ENCODE measurements at places on chromosomes 2 and 18.

DNA sequence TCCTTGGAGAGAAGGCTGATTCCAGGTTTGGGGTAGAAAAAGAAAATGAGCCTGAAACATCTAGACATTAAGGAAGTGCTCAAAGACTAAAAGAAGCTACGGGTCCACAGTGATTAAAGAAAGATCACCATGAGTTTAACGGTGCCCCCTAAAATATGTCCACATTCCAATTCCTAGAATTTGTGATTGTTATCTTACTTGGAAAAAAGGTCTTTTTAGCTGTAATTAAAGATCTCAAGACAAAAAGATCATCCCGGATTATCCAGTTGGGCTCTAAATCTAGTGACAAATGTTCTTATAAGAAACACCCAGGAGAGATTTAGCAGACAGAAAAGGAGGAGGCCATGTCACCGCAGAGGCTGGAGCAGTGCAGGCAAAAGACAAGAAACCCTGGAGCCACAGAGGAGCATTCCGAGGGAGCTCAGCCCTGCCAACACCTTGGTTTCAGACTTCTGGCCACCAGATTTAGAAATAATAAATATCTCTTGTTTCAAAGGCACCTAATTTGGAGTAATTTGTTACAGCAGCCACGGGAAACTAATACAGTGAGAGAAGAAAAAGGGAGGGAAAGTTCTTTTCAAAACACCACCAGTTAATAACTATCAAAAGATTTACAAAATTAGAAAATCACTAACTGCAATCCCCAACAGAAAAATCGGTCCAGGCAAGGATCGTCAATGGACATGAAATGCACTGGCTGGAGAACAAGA, 8.5 kb downstream of the UXS1 start:
- no peak for DNase-seq

DNA sequence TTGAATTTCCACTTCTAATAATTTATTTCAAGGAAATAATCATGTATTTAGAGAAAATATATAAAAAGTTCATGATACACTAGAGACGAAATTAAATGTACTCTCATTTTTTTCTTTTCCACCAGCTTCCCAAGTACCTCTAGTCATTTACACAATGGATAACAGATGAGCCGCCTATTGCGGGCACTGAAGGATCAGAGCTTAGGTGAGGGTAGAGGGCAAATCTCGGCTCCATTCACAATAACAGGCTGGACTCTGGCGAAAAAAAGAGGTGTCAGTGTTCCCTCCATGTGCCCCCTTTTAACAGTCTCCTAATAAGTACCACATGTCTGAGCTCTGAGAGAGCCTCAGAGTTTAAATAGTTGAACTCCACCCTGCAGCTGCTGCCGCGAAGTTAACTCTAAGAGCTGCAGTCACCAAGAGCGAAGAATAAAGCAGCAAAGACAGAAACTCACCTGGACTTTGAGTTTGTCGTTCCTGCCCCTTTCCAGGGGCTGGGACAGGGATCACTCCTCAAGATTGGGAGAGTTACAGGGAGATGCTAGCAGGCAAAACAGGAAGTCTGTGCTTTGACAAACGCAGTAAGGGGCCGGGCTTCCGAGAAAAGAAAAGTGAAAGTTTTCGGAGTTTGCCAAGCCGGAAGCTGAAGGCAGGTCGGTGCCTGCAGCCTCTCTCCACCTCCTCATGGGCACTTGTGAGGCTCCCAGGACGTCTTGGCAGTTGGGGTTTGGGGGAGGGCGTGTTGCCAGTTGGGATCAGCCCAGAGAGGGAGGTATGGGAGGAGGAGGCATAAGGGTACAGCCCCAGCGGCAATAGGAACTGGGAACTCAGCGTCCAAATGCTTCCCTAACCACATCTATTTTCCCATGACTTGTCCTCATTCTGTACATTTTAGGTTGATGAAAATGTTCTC, at the start of gene SP110:
SP110 (minus strand) TSS at position 566 of the 913 bp plus-strand sequence. CDS start 3,057 bp downstream, outside the sequence.
- DNase-seq: peak; percentile 73

DNA sequence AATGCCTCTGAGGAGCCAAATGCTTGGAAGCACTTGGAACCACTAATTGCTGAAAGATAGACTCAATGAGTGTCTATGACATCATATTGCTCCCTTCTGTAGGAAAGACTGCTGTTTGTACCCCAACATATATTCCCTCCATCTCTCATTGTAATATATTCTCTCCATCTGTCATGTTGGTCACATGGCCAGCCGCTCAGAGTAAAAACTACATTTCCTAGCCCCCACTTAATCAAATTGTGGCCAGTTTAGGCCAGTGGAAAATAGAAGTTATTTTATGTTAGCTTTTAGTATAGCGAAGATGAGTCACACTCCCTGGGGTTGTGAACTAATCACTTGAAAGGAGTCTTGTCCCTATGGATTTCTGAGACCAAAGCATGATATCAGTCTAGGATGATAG, 160.2 kb downstream of the HNMT start:
- no peak for DNase-seq

- DNase-seq: no peak
Observed at GRCh38 chr2:61660511-61661388, 122.6 kb upstream of the XPO1 start.

GRCh38 chr18:36595046-36595817, 233.6 kb downstream of the TPGS2 start:
- no peak for DNase-seq

- DNase-seq: no peak
Observed at GRCh38 chr2:9311488-9311887, 104.9 kb downstream of the ASAP2 start.

- no peak for DNase-seq
Observed at GRCh38 chr18:75220551-75221355, 10.2 kb downstream of the TSHZ1 start.

GRCh38 chr2:96148410-96149217, 3.4 kb upstream of the DUSP2 start:
- peak; percentile 88 for DNase-seq

Data from GM06990 (cell line).